AG20443 (cell line): ENCODE measurements at places on chromosomes 16 and 17.

DNA sequence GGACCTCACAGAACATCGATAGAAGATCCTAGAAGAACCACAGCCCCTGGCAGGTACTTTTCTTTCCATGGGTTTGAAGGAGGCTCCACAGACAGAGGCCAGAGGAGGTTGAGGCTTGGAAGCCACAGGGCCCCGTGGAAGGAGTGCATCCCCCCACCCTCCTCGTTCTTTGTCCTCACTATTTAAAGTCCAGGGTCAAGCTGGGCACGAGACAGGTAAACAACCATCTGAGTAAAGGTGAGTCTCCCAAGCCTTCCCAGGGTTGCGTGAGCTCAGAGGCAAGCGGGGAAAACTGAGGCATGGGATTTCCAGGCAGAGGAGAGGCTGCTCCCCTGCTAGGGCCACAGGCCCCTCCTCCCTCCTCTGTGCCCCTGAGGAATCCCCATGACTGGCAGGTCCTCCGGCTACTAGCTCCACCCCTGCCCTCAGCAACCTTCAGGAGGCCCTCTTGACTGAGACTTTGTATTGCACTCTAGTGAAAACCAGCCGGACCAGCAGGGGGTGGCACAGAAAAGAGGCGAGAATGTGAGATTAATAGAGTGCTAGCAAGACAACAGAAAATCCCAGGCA, 927 bp upstream of the SULT1A2 start:
- DNase-seq, result no peak

DNA sequence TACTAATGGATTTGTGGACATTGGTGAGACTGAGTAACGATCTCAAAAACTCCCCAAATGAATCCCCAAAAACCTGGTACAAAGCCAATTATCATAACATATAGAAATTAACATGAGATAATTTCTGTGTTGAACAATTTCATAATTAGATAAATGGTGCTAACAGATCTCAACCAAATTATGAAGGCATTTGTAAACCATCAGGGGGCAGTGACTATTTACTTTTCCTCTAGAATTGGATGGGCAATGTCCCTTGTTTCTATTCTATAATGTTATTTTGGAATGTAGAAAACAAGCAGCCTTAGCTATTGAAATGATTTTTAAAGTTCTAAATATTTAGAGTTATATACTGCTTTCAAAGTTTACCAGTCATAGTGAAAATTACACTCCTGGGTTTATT, 57.8 kb downstream of the MYH10 start:
- DNase-seq, result peak; percentile 26

- peak; percentile 82 for DNase-seq
Measured at GRCh38 chr16:82995924-82996441, 369.2 kb downstream of the CDH13 start.

DNA sequence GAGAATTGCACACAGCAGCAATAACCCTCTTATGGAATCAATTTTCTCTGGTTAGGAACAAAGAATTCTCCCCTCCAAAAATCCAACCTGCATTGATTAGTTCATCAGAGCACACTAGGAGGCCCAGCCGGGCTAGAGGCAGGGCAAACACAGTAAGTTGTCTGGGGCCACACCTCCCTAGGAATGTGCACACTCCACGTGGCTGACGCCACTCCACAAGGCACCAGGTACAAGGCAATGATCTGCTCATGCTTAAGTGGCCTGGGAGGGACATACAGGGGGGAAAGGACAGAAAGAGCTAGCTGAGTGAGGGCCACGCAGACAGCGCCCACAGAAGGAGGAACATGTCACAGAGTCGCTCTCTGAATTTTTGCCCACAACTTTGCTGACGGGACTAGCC, 107.6 kb downstream of the SLC39A11 start:
- DNase-seq, result no peak

GRCh38 chr17:31171701-31172100, 76.9 kb downstream of the NF1 start:
- DNase-seq, result no peak

GRCh38 chr16:65745-66144, 6.7 kb downstream of the RHBDF1 start:
- DNase-seq, result peak; percentile 89

DNA sequence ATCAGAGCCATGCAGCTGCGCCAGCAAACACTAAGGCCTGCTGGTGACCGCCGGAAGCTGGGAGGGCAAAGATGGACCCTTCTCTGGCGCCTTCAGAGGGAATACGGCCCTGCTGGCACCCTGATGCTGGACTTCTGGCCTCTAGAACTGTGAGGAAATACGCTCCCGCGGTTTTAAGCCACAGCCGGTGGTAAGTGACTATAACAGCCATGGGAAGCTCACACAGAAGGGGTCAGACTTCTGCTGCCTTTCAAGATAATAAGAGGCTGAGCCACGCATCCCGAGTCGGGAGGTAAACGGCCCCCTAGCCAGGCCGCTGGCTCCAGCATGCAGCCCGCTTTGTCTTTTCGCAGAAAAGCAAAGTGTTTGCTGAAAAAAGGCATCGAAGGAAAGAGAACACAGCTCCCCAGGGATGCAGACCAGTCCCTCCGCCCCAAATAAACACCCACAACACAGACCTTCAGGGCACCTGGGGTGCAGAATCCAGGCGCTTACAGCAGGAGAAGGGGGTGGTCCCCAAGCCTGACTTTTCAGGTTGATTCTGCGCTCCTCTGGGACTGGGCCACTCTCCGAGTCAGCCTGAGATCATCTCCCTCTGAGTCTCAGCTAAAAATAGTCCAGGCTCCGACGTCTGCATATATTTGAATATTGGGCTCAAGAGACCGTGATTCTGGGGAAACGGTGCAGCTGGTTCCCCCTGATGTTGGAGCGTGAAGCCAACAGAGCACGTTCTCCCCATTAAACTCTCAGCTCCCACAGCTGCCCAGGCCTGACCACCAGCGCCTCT, 89.7 kb downstream of the MGAT5B start:
- DNase-seq, result peak; percentile 53

DNA sequence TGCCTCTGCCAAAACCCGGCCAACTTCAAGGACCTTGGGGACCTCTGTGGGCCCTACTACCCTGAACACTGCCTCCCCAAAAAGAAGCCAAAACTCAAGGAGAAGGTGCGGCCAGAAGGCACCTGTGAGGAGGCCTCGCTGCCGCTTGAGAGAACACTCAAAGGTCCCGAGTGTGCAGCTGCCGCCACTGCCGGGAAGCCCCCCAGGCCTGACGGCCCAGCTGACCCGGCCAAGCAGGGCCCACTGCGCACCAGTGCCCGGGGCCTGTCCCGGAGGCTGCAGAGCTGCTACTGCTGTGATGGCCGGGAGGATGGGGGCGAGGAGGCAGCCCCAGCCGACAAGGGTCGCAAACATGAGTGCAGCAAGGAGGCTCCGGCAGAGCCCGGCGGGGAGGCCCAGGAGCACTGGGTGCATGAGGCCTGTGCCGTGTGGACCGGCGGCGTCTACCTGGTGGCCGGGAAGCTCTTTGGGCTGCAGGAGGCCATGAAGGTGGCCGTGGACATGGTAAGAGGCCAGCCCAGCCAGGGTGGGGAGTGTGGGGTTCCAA, 38.7 kb downstream of the SREBF1 start:
- DNase-seq, result no peak

DNA sequence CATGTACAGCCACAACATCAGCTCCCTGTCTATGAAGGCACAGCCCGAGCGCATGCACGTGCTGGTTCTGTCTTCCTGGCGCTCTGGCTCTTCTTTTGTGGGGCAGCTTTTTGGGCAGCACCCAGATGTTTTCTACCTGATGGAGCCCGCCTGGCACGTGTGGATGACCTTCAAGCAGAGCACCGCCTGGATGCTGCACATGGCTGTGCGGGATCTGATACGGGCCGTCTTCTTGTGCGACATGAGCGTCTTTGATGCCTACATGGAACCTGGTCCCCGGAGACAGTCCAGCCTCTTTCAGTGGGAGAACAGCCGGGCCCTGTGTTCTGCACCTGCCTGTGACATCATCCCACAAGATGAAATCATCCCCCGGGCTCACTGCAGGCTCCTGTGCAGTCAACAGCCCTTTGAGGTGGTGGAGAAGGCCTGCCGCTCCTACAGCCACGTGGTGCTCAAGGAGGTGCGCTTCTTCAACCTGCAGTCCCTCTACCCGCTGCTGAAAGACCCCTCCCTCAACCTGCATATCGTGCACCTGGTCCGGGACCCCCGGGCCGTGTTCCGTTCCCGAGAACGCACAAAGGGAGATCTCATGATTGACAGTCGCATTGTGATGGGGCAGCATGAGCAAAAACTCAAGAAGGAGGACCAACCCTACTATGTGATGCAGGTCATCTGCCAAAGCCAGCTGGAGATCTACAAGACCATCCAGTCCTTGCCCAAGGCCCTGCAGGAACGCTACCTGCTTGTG, 10.7 kb downstream of the CHST4 start:
- DNase-seq, result no peak

DNA sequence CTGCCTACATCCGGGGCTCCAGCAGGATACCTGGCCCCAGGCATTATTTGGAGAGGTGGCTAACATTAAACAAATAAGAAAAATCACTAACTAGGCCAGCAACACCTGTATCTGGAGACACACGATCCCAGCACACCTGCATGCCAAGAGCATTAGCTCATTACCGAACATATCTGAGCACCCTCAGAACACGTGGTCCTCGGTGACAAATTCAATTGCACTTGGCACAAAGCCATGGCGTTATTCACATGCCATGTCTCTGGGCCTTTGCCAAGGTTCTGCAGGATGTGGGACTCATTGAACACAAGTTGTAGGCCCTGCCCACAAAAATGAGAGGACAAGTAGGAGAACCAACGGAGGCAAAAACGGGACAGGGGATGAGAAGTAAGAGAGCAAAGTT, 552.3 kb downstream of the TOX3 start:
- no peak for DNase-seq

DNA sequence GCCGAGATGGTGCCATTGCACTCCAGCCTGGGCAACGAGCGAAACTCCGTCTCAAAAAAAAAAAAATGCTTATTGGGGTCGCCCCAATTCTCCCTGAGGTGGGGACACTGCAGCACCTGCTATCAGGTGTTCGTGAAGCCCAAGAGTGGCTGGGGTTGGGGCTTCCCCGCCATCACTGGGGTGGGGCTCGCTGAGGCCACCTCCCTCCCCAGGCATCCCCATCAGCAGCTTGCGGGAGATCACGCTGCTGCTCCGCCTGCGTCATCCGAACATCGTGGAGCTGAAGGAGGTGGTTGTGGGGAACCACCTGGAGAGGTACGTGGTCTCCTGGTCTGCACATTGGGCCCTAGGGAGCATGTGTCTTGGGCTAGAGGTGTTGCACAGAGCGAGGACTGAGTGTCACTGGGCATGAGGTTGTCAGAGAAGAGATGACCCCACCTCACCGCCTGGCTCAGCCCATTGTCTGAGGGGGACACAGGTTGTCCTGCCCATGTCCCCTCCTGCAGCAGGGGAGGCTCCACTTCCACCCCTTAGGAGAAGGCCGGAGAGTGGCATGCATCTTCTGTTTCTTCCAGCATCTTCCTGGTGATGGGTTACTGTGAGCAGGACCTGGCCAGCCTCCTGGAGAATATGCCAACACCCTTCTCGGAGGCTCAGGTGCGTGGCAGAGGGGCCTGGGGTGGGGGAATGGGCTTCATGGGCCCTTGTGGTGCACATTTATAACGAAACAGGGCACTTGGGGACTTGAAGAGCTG, 4.9 kb downstream of the CDK10 start:
- no peak for DNase-seq

DNA sequence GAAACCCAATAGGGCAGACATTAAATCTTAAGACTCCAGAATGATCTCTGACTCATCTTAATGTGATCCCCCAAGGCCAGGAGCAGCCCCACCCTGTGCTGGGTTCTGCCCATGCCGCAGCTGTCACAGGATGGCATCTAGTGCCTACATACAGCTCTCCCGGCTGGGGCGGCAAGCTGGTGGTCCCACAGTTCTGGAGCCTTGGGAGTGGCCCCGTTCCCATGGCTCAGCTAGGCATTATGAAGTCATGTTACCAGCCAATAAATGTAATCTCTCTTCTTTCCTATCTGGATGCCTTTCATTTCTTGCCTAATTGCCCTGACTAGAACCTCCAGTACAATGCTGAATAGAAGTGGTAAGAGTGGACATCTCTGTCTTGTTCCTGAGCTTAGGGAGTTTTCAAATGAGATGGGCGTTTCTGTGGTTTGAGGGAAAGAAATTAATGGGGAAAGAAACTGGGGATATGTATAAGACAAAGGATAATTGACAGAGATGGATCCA, 95.7 kb upstream of the DNAH17 start:
- DNase-seq, result peak; percentile 41

- no peak for DNase-seq
Measured at GRCh38 chr17:7711051-7711755, 6.2 kb downstream of the EFNB3 start.

- no peak for DNase-seq
Measured at GRCh38 chr16:53668869-53669268, 34.8 kb downstream of the RPGRIP1L start.

DNA sequence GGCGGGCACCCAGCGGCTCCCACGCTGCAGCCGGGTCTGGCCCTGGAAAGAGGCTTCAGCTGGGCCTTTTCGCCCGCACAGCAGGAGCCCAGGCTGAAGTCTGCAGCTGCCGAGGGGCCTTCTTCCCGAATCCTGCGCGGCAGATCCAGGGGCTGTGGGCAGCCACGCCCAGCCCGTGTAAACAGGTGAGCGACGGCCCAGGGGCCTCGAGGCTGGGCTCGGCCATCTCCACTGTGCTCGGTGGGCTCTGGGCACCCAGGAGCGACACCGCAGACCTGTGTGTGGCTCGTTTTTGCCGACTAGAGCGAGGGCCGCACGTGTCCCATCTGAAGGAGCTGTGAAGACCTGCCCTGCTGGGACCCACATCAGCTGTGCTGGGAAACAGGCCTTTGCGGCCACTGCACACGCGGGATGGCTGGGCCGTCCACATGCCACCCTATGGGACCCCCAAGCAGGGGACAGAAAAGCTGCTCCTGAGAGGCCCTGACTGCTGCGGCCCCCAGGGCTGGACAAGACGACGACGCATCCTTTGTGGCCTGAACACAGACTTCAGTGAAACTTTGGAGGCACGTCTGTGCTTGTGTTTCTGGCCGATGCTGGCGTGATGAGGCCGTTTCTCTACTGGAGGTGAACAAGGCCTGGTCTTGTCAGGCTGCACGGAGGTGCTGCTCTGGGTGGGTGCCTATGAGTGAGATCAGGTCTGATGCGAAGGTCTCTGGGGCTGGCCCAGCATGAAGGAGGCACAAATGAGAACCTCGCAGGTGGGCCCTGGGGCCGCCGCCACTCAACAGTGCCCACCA, 5.2 kb upstream of the APRT start:
- no peak for DNase-seq

- no peak for DNase-seq
Measured at GRCh38 chr17:7555320-7555948, 3.1 kb upstream of the TNFSF13 start.
